ENCODE measurements at places on chromosomes 1 and 21. TPM values are rescaled to one million over a fixed set of nuclear protein-coding genes. Genes with fewer than 3 reads are reported as not detected.

The PTGS2 gene
- 2.6 TPM for polyA plus RNA-seq

The OR10Z1 gene
- 0.03 TPM for polyA plus RNA-seq

The C1orf87 gene
- polyA plus RNA-seq: 0.27 TPM

The MEX3A gene
- polyA plus RNA-seq: 44.5 TPM

The MYBPH gene
- polyA plus RNA-seq: 0.31 TPM

The SPRR2G gene
- polyA plus RNA-seq: not detected

The COL24A1 gene
- 2.1 TPM for polyA plus RNA-seq

The YOD1 gene
- polyA plus RNA-seq: 16.1 TPM

The CD5L gene
- not detected for polyA plus RNA-seq

The PRAMEF27 gene
- polyA plus RNA-seq: not detected

The POU3F1 gene
- polyA plus RNA-seq: 0.54 TPM

The CALML6 gene
- polyA plus RNA-seq: 0.50 TPM

The ZNF683 gene
- polyA plus RNA-seq: not detected

The TOMM20 gene
- 221 TPM for polyA plus RNA-seq

The GPR37L1 gene
- polyA plus RNA-seq: 0.03 TPM

The ELF3 gene
- 57.1 TPM for polyA plus RNA-seq

The CHIA gene
- polyA plus RNA-seq: not detected

The ALX3 gene
- polyA plus RNA-seq: 0.11 TPM

The USH2A gene
- polyA plus RNA-seq: 0.33 TPM

The SLC44A5 gene
- 10.3 TPM for polyA plus RNA-seq

The FRRS1 gene
- 11.5 TPM for polyA plus RNA-seq

The TNNT2 gene
- 73.7 TPM for polyA plus RNA-seq

The LRRC8D gene
- 42.3 TPM for polyA plus RNA-seq

The CRNN gene
- polyA plus RNA-seq: not detected

The CNKSR1 gene
- polyA plus RNA-seq: 9.0 TPM

The CDK18 gene
- polyA plus RNA-seq: 18.2 TPM

The C1orf56 gene
- polyA plus RNA-seq: 11.1 TPM

The NBPF15 gene
- polyA plus RNA-seq: 60.9 TPM

The DNAJC28 gene
- polyA plus RNA-seq: 6.1 TPM

The TEX38 gene
- 0.17 TPM for polyA plus RNA-seq

The IVL gene
- 0.21 TPM for polyA plus RNA-seq

All from right renal cortex interstitium (tissue), 3 donors.